ENCODE measurements at places on chromosomes 4 and X.
A peak's percentile ranks its signal among the peaks of the same experiment; 100 is the strongest.

- no peak for DNase-seq
These were observed 55.3 kb downstream of the RAPGEF2 start for GRCh38 chr4:159158083-159158617.

DNA sequence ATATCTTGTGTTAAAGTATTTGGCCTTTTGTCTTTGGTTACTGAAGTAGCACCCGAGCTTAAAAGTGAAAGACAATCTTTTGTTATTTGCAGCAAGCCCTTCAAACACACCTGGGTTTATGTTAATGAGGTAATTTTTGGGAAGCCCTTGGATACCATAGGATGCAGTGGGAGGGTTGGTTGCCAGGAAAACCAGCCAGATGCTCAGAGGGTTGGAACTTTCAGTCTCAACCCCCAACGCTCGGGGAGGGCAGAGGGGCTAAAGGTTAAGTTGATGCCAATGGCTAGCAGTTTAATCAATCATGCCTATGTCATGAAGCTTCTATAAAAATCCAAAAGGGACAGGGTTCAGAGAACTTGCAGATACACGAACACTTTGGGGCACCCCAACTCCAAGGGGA, 17.2 kb upstream of the GPR173 start:
- no peak for DNase-seq

- no peak for DNase-seq
These were observed 94.4 kb downstream of the HHIP start for GRCh38 chr4:144740316-144740715.

GRCh38 chr4:2434420-2434819, 15.7 kb downstream of the CFAP99 start:
- DNase-seq, result no peak

GRCh38 chrX:46294234-46294633, 251.0 kb downstream of the ZNF674 start:
- DNase-seq, result no peak

DNA sequence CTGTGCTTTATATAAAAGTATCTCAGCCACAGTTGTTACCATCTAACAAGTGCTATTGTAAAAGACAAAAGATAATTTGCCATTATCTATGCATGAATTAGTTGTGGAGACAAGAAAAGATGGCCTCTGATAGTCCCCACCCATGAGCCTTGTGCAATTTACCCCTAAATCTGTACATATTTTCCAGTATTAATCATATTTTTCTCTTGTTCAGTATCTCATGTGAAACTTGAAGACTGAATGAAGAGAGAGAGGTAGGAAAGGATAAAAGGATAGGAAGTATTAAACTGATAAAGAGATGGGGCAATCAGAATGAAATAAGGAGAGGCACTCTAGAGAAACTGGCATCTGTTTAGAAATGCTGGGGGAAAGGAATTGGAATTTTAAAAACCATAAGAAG, 3.7 kb downstream of the MYOZ2 start:
- no peak for DNase-seq

- no peak for DNase-seq
These were observed 13.1 kb downstream of the TAB3 start for GRCh38 chrX:30875957-30876356.

- DNase-seq, result no peak
These were observed 169.9 kb downstream of the AASDH start for GRCh38 chr4:56217343-56217890.

GRCh38 chrX:108275732-108276131, 162.5 kb downstream of the COL4A6 start:
- DNase-seq, result no peak

- DNase-seq, result no peak
These were observed 127.6 kb upstream of the HHIP start for GRCh38 chr4:144518181-144518895.

- no peak for DNase-seq
These were observed 3.0 kb downstream of the WWC2 start for GRCh38 chr4:183101956-183102480.

- DNase-seq, result no peak
These were observed 7.5 kb downstream of the UCHL1 start for GRCh38 chr4:41264212-41264611.

DNA sequence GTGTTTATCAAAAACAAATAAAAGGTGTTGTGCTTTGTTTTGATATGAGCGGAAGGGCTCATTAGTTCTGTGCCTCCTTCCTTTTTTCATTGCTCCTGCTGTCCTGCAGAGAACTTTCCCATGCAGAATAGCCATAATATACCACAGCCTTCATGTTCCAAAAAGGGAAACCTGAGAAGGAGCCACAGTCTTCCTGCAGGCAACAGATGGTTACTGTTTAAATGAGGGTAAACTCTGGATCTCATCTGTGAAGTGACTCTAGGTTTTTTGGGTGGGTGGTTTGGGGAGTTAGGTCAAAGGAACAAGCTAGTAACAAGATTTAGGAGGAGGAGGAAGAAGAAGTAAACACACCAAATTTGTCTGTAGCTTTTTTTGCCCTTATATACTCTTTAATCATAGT, 131.8 kb downstream of the BMPR1B start:
- DNase-seq, result peak; percentile 3

DNA sequence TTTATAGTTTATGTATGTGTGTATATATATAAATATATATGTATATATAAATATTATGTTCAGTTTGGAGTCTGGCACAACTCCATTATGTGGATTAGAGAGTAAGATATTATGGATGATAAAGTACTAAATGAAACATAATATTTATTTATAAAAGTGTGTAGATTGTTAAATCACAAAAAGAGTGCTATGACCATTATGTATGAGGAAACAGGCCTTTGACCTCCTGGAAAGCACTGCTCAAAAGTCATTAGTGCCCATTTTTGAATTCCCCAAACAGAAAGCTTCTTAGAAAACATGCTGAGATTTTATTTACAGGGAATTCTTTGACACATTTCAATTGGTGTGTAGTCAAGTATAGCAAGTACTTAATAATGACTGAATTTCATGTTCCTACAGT, 391.2 kb downstream of the UNC5C start:
- no peak for DNase-seq

DNA sequence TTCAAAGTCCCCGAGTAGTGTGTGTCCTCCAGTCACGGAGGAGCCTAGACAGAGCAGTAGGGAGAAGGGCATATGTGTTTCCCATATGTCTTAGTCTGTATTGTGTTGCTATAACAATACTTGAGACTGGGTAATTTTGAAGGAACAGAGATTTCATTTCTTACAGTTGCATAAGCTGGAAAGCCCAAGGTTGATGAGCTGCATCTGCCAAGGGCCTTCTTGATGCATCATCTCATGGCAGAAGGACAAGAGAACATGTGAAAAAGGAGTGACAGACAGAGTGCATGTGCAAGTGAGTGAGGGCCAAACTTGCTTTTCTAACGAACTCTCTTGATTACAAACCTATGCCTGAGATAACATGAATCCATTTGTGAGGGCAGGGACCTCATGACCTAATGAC, 243.4 kb downstream of the ARHGAP10 start:
- DNase-seq, result no peak

- peak; percentile 18 for DNase-seq
These were observed 551.4 kb downstream of the IQCM start for GRCh38 chr4:149264093-149264733.

DNA sequence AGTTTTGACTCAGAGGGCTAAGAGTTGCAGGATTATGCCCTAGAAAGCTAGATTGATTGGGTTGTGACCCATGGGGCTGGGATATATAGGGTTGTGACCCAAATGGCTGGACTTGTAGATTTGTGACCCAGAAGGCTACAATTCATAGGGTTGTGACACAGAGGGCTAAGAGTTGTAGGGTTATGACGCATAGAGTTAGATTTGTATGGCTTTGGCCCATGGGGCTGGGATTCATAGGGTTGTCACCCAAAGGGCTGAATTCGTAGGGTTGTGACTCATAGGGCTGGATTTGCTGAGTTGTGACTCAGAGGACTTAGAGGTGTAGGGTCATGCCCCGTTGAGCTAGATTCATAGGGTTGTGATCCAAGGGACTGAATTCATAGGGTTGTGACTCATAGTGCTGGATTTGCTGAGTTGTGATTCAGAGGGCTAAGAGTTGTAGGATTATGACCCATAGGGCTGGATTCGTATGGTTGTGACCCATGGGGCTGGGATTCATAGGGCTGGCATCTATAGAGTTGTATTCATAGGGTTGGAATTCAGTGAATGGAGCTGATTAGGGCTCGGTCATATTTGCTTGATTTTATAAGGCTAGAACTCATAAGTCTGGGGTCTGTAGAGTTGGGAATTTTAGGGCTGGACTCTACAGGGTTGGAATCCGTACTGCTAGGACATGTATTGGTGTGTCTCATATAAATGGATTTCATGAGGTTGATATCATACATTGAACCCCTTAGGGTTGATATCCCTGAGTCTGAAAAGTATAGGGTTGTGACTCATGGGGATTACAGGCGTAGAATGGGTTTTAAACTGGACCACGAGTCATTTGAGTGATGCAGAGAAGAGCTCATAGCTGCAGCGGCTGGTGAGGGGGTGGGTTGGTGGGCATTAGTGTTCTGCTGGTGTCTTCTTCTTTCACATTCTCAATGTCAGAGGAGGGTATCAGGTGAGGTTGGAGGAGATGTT, 125.7 kb downstream of the CRLF2 start:
- DNase-seq, result no peak

- DNase-seq, result no peak
These were observed 178.8 kb downstream of the DCLK2 start for GRCh38 chr4:150256841-150257730.

DNA sequence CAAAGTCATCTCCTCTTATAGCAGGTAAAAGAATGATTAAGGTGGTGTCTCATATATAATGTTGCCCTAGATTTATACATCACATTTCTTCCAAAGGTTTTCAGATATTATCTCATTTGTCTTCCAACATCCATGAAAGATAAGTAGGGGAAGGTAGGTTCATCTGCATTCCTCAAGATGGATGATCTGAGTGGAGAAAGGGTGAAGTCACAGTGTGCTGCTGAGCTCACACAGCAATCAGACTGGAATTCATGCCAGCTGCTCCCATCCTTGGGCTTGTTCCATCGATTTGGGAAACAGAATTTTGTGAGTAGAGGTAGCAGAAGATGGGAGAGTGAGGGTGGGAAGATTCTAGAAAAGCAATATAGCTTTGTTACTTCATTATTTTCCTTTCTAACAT, 482.4 kb downstream of the INPP4B start:
- DNase-seq, result no peak

GRCh38 chrX:71919431-71919830, 8.8 kb downstream of the NHSL2 start:
- peak; percentile 71 for DNase-seq

DNA sequence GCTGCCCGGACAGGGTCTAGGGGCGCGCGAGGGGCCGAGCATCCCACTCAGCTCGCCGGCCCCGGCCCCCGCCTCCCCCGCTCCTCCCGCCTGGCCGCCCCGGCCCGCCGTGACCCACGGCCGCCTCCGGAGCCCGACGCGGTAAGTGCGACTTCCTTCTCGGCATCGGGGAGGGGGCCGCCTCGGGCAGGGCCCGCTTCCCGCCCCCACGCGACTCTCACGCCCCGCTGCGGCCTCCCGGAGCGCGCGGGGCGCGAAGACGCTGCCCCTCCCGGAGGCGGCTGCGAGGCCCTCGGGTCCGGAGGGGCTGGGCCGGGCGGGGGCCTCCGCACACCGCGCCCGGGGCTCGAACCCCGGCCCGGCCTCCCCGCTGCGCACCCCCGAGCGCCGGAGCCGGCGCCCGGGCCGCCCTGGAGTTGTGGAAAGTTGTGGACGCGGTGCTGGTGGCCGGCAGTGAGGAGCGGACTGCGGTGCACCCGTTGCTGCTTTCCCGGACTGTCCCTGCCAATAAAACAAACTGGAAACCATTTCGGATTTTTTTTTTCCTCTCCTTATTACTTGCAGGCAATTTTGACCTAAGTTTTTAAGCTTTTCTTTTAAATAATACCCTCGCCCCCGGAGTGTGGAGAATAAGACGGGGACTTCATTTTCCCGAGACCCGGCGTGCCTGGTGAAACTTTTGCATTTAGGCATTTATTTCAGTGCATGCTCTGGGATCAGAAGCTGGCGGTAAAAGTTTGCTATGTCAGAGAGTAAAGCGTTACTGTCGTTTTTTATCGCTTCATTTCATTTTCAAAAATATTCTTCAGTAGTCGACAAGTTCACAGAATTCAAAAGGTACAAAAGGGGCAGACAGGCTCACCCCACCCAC, 13.0 kb upstream of the TMEM156 start:
- DNase-seq, result peak; percentile 21

GRCh38 chr4:30842689-30843088, 122.5 kb downstream of the PCDH7 start:
- DNase-seq, result no peak

DNA sequence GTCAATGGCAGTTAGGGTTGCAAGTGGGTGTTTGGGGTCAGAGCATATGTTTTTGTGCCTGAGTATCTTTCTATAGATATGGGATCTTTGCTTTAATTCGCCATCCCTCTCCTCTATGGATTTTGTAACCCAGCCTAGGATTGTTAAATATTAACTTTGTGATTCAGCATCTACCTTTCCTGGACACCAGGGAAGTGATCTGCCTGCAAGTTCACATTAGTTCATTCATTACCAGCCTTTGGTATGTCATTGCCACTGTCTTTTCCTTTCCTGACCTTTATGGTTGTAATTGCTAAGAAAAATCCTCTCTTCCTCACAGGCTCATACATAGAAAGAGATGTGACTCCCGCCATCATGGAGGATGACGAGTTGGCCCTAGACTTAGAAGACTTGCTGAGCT, 73.8 kb downstream of the KIT start:
- no peak for DNase-seq

DNA sequence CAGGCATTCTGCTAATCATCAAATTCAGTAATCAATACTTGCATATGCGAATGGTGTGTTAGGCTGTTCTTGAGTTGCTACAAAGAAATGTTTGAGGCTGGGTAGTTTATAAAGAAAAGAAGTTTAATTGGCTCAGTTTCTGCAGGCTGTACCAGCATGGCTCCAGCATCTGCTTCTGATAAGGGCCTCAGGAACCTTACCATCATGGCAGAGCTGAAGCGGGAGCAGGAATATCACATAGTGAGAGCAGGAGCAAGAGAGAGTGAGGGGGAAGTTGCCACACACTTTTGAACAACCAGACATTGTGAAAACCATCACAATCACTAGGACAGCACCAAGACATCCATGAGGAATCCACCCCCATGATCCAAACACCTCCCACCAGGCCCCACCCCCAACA, 344.7 kb upstream of the FAM241A start:
- DNase-seq, result no peak

- DNase-seq, result no peak
These were observed 38.6 kb upstream of the SORCS2 start for GRCh38 chr4:7153711-7154110.

DNA sequence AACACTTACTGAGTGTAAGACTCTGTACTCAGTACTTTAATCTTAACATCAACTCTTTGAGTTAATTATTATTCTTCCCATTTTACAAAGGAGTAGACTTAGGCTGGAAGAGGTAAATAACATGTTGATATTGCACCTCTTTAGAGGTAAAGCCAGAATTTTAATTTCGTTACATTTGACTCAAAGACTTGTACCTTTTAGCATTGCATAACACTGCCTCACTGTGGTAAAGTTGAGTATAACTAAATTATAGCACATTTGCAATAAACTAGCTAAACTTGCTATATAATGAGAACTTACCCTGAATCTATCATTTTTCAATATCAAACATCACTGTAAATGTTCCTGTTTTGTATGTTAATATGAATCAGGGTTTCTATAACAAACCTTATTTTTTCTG, 218.5 kb downstream of the PRR32 start:
- no peak for DNase-seq

All from NCI-H524 (cell line).